ENCODE measurements at places on chromosomes 3 and 15. TPM values are rescaled to one million over a fixed set of nuclear protein-coding genes. Genes with fewer than 3 reads are reported as not detected.

DNA sequence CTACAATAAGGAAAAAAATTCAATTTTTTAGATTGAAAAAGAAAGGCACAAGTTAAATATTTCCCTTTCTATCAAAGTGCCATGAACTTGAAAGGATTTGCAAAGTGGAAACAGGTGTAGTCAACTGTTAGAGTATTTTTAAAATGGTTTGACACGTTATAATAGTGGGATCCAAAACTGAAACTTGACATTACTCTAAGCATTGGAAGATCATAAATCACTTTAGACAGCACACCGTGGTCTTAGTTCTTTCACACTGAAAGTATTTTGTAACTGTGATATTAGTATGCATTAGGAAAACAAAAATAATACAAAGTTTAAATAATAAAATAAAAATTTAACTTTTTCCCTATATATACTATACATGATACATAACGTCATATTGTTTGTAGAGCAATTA is 933.1 kb downstream of the EPHA3 start:
- no peak for DNase-seq

GRCh38 chr3:32626631-32627030 is 56.0 kb upstream of the DYNC1LI1 start:
- no peak for DNase-seq

- DNase-seq: no peak
These were observed 8.1 kb downstream of the SEC13 start for GRCh38 chr3:10312861-10313260.

- no peak for DNase-seq
These were observed 458 bp upstream of the STAC start for GRCh38 chr3:36379872-36380220.

DNA sequence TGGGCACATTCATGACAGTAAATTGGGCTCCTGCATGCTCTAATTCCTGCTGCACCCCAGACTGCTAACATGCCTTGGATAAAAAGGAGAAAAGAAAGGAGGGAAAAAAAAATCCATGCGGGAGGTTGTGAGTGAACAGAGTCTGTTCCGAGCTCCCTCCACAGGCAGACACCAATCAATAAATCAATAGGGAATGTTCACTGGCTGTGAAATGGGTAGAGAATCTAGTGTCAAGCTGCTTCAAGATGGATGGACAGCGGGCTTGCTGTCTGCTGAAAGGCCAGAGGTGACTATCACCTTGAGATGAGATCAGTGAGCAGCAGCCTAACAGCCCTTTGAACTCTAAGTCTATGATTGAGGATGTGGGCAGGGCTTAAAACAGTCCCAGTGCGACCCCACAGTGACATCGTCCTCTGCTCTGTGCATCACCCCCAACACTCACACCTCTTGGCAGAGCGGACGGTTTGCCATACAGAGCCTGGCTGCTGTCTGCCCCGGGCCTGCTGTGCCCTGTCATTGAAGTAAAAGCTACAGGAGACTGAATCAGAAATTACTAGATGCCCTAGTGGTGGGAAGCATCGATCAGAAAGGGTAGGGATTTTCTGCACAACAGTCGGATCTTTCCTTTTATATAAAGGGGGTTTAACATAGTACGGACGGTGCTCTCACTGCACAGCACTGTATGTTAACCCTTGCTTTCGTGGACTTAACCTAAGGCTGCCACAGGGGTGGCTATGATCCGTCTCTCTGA is 247.9 kb upstream of the ONECUT1 start:
- no peak for DNase-seq

GRCh38 chr3:61613666-61614065 is 52.3 kb downstream of the PTPRG start:
- DNase-seq: no peak

- no peak for DNase-seq
These were observed 7.6 kb downstream of the NSUN3 start for GRCh38 chr3:94070341-94070911.

DNA sequence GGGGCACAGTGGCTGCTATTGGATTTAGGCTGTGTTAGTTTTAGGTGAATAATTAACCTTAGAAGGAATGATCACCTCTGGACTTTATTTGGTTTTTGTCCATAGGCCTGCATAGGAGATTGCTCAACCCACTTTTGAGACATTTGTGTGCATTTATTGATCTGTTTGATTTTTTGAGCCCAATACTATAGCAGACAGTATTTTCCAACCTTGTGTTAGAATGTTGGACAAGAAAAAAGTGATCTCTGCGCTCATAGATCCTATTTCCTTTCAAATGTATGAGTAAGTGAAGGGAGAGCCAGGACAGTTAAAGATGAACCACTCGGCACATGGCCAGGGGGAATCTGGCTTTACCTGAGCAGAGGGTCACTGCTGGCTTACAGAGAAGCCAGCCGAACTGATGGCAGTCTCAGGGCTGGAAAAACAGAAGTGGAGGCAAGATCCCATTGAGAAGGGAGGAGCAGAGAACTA is 8.8 kb upstream of the TOPBP1 start:
- DNase-seq: no peak

GRK7 gene
- total RNA-seq: not detected

TLR9 gene
- not detected for total RNA-seq

DNA sequence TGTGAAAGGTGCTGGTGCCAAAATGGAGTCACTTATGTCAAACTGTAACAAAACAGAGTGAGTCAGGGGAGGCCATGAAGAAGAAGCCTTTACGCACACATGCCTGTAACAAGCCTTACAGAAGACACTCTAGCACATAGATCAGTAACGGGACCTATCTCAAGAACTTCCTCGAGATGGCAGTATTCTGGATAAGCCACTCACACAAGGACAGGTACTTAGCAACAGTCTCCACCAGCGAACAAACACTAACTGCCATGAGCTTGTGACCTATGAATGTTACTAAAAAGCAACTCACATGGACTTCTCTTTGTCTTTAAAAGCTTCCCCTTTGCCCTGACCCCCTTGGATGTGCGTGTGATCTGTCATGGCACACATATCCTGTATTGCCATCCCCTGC is 235.1 kb downstream of the CD47 start:
- DNase-seq: peak; percentile 13

DNA sequence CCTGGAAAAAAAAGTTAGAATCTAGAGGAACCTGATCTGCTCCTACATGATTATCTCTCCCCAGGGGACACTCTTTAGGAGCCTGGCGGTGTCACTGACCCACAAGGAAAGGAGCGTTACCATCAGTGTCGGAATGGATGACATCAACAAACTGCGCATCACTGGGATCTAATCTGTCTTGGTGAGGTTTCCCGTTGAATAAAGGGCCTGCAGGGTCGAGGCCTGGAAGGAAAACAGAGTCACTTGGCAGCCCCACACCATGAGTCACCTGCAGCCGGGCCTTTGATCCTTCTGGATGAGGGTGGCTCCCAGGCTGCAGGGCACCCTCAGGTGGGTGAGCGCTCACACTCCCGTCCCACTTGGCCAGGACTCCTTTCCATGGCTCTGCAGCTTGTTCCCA is 25.0 kb downstream of the LIPH start:
- DNase-seq: no peak

GRCh38 chr15:67972377-67972776 is 81.7 kb upstream of the PIAS1 start:
- DNase-seq: no peak

GRCh38 chr15:82792068-82792467 is 13.8 kb downstream of the FSD2 start:
- DNase-seq: no peak
